ENCODE measurements at places on chromosomes 16 and 17.
A peak's percentile ranks its signal among the peaks of the same experiment; 100 is the strongest.

DNA sequence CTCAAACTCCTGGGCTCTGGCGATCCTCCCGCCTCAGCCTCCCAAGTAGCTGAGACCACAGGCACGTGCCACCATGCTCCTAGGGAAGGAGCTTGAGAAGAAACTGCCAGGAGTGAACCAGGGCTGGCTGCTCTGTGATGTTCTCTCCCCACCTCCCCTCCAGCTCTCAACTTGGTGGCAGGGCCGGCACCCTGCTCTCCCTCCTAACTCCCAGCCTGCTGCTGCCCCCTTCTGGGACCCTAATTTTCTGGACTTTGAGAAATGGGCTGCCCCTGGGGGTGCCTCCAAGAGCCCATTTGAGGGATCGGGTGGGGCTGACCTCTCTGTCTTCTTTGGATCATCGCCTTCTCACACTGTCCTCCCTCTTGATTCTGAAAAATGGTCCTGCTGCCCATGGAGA is 14.9 kb upstream of the STAT3 start:
- no peak for DNase-seq

DNA sequence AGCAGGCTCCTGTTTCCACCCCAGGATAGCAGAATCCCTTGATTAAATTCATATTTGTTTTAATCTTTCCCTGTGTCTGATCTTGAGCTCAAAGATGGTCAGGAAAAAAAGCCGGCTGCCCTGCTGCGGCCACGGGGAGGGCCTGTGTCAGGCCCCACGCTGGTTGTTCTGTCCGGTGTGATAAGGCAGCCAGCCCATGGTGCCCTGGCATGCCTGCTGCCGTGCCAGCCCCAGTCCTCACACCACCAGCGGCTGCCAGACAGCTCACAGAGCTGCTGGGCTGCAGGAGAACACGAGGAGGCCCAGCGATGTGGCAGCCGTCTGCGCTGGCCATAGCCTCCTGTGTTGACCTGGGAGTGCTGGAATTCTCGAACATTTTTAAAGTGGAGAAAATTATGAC is 34.7 kb upstream of the BRD7 start:
- DNase-seq: no peak

GRCh38 chr17:35978346-35978745 is 3.0 kb downstream of the CCL16 start:
- no peak for DNase-seq

DNA sequence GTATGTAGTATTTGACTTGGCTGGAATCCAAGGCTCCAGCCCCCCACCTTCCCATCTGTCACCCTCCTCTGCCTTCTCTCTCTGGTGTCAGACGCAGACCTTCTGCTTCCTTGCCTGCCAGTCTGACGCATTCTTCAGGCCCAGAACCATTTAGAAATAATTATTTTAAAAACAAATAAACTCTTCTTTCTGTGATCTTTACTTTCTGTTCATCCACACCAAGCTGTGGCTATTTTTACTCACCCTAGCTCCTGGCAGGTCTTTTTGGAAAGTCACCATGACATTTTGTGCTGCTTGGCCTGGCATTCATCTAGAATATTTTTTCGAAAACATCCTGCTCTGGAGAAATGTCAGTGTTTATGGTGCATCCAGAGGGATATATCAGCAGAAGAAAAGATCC is 330.7 kb upstream of the ASIC2 start:
- DNase-seq: no peak

GRCh38 chr17:66790501-66791061 is 44.3 kb upstream of the CACNG5 start:
- no peak for DNase-seq

GRCh38 chr16:79493911-79494310 is 106.6 kb downstream of the MAF start:
- DNase-seq: no peak

- DNase-seq: no peak
Measured at GRCh38 chr17:29042679-29043538, at the start of gene PIPOX. PIPOX (plus strand) TSS chr17:29043141; CDS start chr17:29043226, 85 bp downstream.

- DNase-seq: no peak
Measured at GRCh38 chr17:46191322-46192188, 1.7 kb downstream of the KANSL1 start.

DNA sequence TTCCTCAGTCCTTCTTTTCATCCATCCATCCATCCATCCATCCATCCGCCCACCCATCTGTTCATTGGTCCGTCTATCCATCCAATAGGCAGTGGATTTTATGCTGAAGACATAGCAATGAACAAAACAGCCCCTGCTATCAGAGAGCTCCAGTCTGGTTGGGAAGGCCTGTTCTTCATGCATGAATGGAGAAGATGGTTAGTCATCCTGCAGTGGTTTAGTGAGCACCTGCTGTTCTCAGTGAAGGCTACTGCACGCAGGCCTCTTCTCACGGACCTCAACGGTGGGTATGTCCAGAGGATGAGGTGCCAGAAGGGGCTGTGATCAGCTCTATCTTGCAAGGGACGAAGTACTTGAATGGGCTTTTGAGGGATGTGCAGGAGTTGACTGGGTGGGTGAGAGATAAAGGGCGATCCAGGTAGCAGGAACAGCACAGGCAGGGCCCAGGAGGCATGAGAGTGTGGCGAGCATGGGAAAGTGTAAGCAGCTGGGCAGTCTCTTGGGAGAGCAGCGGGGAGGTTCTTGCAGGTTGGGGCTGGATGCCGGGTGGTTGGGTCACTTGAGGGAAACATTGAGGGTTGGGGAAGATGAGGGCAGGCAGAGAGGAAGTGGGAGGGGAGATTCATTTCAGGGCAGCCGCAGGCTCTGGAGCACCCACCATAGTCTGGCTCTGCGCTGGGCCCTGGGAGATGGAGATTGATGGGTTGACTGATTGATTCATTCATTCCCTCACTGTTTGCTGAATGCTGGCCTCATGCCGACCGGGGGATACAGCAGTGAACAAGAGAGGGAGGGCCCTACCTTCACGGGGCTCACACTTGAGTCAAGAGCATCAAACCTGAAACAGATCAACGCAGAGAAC is 115.0 kb upstream of the CIBAR2 start:
- DNase-seq: no peak

DNA sequence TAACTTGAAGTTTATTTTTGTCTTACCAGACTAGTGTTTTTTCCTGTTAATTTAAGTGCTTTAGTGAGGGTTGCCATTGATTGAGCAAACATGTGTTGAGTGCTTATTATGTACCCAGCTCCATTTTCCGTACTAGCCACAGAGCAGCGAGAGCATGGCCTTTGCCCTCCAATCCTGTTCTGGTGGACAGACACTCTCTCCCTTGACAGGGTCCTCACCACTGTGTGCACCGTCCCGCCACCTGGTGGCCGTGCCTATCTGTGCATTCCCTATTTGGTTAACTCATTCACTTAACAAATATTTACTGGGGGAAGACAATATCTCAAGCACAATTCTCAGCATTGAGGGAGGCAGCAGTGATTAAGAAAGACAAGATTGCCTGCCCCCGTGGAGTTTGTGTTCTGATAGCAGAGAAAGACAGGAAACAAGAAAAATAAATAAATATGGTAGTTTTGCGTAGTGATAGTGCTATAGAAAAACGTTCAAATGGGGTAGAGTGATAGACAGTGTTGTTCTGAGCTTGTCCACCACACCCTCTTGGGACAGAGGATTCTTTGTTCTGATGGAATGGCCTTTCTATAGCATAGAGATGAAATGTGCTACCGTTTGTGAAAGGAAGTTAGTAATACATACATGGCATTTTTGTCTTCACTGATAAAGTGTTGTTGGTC is 13.0 kb downstream of the CDH13 start:
- no peak for DNase-seq

- DNase-seq: no peak
Measured at GRCh38 chr17:77619851-77620250, 338.7 kb upstream of the TNRC6C start.

DNA sequence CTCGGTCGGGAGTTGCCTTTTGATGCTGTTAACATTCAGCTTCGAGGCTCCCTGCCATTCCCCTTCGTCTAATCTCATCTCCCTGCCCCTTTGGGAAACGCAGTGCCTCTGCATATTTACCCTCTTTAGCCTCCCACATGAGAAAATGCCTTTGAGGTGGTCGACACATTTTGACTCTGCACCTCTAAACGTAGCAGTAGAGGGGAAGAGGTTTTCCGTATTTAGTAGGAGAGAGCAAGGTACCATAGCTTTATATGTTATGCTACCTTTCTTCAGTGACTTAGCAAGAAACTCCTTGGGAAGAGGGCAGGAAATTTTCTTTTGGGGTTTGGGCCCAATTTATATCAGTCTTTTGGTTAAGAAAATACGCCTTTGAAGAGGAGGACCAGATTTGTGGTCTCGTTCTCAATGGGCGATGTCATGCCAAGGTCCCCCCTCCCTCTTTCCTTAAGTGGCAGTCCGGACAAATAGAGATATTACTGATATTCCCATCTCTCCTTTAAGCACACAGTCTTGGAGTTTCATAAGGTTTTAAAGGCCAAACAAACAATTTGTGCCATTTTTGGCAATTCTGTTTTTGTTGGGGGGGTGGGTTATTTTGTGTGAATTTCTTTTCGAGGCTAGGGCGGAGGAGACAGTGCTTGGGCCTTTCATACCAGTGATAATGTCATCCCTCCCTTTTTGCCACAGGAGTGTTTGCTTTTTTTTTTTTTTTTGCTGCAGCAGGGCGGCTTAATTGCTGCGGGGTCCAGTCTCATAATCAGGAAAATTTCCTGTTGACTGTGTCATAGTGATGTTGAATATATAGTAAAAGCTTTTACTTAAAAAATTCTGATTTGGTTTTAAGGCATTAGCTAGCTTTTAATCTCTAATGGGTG is 1.5 kb downstream of the PAFAH1B1 start:
- DNase-seq: no peak

- no peak for DNase-seq
Measured at GRCh38 chr16:83258366-83258928, 549.3 kb upstream of the HSBP1 start.

- no peak for DNase-seq
Measured at GRCh38 chr16:35146723-35147458, 1687.5 kb downstream of the TP53TG3F start.

GRCh38 chr16:20905576-20905975 is 5.0 kb downstream of the LYRM1 start:
- DNase-seq: no peak

- DNase-seq: no peak
Measured at GRCh38 chr17:80846932-80847331, 144.7 kb upstream of the CHMP6 start.

DNA sequence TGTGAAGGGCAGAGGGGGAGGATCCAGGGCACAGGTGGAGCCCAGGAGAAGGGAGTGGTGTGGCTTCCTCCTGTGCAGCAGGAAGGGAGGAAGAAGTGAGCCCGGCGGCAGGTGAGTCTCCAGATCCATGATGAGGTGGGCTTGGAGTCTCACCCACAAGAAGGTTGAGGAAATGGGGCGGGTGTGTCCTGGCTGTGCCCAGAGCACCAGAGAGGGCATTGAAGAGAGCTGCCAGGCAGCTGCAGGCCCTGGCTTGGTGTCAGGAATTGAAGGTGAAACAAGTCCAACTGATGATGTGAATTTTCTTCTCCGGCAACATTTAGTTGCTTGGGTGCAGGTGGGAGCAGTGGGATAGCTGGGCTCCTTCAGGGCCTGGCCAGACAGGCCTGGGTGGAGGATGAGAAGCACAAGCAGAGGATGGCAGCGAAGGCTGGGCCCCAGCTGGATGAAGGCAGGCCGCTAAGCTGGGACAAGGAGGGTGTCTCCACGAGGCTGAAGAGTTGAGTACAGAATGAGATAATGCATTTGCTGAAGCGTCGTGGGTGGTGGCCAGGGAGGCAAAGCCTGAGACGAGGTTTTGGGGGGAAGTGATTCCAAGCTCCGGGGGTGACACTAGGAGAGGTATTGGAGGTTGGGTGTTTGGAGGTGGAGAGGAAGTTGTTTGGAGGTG is 18.3 kb downstream of the NT5M start:
- no peak for DNase-seq

GRCh38 chr17:77235370-77235941 is 94.7 kb downstream of the SEC14L1 start:
- peak; percentile 75 for DNase-seq

DNA sequence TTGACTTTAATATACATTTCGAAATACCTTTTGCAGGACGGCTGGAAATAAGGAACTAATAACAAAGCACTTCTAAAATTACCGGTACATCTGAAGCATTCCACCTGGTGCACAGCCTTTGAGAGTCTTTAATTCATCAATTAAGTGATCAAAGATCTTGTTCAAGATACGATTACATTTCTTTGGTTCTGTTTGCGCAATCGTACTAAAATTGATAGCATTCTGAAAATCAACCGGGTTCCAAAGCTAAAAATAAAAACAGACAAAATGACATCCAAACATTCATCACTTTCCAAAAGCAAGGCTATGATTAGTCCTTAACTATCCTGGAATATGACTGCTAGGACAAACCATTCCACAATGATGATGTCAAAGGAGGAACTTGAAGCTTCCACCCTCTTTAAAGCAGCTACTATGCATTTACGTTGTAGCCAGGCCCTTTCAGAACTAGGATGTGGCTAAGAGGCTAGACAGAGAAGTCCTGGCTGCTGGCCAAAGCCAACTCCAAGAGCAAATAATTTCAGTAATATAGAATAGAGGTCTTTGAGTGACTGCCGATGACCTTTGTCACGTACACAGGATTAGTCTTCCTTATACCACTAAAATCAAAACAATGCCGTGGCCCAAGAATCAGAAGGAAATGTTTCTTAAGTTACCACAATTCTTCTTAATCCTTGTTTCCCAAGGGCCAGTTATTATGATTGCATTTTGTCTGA is 299.8 kb upstream of the PSMD7 start:
- no peak for DNase-seq

DNA sequence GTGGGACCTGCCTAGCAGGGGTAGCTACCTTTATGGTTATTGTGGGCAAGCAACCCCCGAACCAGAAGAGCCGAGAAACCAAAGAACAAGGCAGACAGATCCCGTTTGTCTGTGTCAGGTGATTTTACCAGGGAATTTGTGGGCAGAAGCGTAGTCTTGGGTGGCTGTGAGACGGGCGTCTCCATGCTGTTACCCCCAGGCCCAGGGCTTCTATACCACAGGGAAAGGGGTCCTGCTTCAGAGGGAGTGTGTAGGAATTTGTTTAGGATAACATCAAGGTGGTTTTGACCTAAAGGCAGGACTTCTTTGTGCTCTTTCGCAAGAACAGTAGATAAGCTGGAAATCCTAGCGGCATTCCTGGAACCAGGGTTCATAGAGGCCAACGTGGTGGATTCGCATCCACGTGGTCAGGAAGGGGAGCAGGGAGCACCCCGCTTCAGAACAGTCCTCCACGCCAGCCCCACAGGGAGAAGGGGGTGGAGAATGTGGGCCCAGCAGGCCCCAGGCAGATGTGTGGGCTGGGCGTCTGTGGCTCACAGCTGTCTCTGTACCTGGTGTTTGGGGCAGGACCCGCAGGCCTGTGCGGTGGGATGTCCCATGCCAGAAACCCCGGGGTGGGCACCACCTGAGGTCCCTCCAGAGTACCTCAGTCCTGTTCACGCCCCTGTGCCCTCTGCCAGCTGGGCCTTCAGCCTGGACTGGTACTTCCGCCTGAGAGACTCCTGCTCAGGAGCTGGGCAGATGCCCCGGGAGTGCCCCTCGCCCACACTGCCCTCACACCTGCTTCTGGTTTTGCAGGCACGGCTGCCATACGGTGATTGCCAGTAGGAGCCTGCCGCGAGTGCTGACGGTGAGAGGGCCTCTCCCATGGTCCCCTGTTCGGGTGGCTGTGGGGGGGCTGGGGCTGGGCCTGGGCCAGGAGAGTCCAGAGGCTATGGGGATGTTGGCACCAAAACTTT is 4.1 kb downstream of the DECR2 start:
- no peak for DNase-seq

Measured in AG09309 (cell line).